ENCODE measurements at places on chromosomes 4 and X.

GRCh38 chr4:16297003-16297402, 70.7 kb upstream of the TAPT1 start:
- DNase-seq, result no peak

DNA sequence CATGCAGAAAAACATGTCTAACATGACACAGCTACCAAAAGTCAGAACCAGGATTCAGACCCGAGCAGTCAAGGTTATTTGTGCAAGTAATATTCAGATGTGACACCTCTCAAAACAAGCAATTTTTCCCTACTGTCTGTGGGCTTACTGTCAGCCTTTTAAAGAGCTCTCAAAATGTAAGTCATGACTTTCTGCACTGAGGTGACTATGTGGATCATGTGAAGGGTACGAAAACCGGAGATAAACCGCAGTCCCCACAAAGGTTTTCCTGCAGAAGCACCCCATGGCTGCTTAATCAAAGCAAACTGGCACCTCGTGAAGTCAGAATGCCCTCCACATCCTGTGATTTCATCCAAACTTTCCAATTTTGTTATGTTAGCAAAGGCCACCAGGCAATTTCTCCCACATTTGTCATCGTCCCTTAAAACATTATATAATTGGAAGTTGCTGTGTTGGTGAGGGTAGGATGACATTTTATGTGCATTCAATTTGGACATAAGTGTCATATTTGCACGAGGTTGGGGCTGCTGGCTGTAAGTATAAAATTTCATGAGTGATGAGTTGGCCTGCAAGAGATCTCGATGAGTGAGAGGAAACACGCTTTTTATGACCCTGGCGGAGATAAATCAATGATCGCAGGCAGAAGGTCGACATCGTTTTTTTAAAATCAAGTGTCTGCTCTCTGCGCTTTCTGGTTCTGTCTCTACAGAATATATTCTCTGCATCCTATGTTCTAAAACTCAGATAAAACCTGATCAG, 161.2 kb downstream of the STK32B start:
- no peak for DNase-seq

DNA sequence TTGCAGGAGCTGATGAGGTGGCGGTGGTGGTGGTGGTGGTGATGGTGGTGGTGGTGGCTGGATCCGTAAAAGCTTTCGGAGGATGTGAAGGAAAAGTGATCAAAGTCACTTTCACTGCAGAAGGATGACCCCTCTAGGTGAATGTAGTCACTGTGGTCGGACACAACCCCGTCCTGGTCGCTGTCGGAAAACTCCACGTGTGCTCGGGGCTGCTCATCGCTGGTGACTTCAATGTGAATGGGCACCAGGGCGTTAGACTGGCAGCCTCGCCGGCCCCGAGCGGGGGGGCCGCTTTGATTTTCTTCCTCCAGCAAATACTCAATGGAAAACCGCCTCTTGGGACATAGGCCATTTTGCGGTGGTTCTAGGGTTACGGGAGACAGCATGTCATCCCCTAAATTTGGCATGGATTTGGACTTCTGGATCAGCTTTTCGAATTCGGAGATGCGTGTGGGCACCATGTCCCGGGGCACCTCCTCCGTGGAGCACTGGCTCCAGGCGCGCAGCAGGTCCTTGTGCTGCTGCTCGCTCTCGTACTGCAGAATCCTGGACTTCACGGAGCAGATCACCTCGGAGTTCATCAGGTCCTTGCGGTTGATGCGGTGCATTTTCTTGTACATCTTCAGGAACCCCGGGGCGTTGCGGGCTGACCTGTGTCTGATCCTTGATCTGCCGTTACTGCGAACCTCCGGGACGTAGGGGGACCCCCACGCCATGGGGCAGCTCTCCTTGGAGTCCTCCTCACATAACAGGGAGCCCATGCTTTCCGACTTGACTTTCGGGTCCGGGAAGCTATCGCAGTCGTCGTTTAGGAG, 88.3 kb upstream of the PDLIM3 start:
- no peak for DNase-seq

- no peak for DNase-seq
Measured at GRCh38 chr4:24473309-24473721, 111.0 kb downstream of the DHX15 start.

DNA sequence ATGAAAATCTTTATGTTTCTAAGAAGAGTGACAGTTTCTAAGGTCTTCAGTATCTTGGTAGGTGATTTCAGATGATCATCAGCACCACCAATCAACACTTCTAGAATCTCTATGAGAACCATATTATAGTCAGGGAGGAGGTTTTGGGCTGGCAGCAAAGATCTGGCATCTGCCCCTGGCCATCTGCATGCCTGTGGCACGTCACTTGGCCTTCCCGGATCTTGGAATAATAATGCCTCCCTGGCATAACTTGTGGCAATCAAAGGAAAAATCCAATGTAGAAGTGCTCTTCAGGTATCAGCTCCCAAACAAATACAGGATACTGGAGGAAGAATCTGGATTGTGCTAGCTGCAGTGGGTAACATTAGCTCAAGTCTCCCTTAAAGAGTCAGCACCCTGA, 57.3 kb downstream of the RASL11B start:
- no peak for DNase-seq

DNA sequence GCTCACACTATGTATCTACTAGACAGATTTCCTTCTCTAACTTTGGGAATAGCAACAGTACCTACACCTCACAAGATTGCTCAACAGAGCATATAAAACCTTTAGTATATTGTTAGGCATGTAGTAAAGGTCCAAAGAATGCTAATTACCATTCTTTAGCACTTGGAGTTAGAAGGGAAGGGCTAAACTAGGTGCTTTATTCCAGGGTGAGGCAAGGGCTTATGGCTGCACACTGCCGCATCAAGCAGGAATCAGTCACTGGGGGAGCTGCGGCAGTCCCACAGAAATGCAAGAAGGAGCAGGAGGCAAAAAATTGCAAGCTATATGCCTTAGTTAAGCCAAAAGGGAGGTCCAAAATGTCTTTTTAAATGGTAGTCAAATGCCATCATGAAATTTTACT, 162.7 kb downstream of the PPP3CA start:
- no peak for DNase-seq

- no peak for DNase-seq
Measured at GRCh38 chr4:77236806-77237205, 79.8 kb downstream of the CCNG2 start.
